ENCODE measurements at places on chromosomes 5 and 9.

GRCh38 chr9:114804505-114804904, 1.3 kb downstream of the TNFSF15 start:
- no peak for DNase-seq

- DNase-seq = no peak
Observed at GRCh38 chr9:95133325-95133705, 184.2 kb downstream of the FANCC start.

DNA sequence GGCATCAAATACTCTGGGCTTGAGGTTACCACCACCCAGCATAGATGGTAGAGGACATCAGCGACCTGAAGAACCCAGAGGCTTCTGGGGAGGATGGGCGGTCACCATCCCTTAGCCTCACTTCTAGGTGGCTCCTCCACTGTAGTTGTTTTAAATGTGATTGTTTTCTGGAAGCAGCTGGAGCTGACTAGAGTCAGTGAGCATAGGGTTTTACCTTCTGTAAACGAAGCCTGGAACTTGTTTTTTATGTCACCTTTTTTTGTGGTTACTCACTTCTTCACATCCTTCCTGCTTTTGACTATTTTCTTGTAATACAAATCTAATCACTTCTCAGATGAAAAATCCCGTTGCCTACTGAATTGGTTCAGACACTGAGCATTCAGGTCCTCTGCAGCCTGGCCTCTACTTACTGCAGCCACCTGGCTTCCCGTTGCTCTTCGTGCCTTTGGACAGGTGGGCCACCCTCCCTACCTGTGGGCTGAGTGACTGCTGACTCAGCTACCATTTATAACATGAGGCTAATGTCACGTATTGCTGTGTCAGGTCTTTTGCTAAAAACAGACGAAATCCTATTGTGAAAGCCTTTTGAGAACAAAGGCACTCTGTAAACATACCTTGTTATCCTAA, 167.8 kb downstream of the MAN2A1 start:
- DNase-seq = no peak

- DNase-seq = no peak
Observed at GRCh38 chr5:90865180-90865579, 306.6 kb downstream of the ADGRV1 start.

- DNase-seq = no peak
Observed at GRCh38 chr5:38286002-38286401, 27.6 kb downstream of the EGFLAM start.

DNA sequence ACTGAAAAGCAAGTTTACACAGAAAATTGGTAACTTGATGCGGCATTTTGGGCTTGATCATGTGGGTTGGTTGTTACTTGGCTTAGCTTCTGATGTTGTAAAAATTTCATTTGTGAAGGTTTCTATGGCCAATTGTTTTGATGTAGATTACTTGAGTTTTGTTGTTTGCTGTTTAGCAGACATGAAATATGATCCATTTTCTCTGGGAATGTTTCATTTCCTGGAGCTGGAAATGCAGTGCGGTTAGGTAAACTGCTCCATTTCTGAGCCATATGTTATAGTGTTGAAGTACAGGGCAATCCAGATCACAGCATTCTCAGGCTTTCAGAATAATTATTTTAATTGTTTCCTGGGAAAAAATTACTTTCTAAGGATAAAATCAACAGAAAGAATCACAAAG, 396.9 kb downstream of the ENC1 start:
- no peak for DNase-seq

DNA sequence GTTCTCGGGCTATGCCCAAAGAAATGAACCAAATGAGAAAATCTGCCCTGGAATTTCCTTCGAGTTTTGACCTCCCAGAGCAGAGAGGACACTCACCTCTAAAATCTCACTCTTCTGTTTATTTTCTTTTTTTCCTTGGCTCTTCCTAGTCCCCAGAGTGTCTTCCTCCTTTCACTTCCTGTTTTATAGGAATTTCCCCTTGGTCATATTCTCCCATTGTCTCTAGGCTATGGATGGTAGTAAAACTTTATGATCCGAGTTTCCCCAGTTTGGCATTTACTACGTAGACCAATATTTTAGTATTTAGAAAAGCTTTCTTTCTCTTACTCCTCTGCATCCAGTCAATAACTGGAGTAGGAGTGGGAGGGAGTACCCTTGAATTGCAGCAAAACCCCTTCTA, 354.5 kb upstream of the ZNF608 start:
- no peak for DNase-seq

DNA sequence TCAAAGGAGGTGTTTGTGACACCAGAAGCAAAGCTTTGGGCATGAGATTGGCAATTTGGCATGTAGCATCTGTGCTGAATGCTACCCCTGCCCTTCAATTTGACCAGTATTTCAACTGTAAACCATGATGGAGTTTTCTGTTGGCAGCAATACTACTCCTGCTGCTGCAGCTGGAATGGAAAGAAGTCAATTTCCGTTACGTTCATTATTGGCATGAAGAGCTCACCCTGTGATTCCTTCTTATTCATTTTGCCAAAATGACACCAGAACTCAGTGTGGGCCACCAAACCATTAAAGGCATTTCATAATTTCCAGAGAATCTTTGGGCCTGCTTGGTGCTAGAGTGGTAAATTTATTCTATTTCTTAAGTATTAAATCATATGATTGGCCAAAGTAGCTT, 433.1 kb upstream of the DMAC1 start:
- DNase-seq = no peak

DNA sequence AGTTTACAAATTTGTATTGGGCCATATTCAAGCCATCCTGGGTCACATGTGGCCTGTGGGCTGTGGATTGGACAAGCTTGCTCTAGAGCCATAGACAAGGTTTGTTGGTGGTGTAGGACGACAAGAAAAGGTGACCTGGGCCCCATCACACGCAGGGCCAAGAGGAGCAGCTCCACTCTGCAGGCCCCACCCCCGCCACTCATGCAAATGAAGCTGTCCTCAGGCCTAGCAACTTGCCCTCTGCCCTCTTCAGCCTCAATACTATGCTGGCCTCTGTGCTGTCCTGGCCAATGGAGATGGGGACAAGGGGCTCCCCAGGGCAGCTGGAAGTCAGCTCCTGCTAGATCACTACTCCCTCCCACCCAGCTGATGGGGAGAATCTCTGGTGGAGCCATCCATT, 55.2 kb upstream of the TMEM252 start:
- DNase-seq = no peak

DNA sequence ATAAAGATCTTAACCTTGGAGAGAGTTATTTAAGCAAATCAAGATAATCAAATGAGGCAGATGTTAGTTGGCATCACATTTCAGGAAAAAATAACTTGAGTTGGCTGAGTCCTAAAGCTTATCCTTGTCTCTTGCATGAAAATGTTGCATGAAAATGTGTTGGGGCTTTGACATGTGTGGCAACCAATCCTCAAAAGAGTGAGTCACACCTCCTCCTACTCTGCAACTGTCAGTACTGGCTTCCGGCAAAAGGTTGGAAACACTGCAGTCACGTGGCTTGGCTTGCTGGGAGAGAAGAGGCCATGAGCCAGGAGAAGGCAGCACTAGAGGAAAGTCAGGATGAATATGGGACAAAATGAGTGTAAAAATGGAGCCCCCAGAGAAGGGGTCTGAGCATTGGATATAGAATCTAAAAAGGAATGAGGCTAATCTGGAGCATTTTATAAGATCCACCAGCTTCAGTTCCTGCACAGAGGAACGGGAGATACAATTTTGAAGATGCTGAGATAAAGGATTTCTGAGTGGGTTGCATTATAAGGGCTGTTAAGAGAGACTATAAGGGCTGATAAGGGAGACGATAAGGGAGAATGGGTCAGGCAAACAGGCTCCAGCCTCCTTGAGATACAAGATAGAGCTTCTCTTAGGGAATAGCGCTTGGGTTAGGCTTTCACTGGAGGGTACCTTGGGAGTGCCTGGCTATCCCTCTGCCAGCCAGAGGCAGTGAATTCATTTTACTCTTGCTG, 43.1 kb downstream of the SPATA31D1 start:
- DNase-seq = peak; percentile 37

- no peak for DNase-seq
Observed at GRCh38 chr5:124740071-124740470, 6.4 kb downstream of the ZNF608 start.

DNA sequence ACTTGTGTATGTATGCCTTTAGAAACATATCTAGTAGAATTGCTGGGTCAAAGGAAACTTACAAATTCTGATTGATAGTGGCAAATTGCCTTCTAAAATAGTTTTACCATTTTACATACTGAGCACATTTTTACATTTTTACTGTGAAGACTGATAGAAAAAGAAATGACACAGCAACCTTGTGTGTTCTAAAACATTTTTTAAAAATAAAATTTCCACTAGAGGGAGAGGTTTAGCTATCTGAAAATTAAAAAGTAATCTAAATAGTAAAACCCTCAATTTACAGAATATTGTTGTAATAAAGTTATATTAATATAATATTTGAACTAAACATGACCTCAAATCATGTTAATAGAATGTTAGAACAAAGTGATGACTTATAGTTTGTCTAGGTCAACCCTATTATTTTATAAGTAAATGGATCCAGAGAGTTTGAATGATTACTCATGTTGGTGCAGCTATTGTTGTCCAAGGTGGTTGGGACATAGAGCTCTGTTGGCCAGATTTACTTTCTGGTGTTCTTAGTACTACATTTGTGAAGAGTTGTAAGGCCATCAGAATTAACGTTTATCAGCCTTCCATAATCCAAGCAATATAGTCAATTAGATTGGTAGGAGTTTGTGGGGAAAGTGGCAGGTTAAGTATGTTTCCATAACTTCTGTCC, 17.2 kb downstream of the CENPP start:
- DNase-seq = no peak

GRCh38 chr5:9538504-9538903, 7.4 kb downstream of the SEMA5A start:
- DNase-seq = no peak

DNA sequence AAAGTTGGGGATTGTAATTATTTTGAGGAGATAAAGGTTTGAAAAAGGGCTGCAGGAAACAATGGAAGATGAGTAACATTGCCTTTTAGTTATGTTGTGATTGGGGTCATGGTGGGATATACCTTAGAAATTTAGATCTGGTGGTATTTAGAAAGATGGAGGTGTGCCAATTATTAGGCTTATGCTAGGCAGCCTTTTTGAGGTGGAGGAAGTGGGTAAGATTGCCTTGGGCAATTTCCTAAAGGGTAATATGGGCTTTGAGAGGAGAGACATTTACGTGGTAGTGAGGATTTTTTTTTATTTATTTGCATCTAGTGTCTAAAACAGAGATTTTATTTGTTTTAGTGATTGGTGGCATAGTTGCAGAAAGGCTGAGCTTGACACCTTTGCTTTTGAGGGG, 10.5 kb downstream of the HSPA4 start:
- DNase-seq = no peak

DNA sequence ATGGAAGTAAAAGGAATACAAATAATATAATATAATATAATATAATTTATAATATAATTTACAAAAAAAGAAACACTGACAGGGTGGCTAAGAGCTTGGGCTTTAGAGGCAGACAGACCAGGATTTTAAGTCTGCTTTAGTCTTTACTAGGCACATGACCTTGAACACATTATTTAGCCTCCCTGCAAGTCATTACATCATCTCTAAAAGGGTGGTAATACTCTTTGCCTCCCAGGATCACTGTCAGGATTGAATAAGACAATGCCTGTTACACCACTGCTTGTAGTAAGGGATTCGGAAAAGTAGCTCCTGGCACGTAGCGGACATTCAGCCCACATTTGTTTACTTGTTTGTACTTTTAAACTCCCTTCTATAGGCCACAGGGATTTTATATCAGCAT, 199.8 kb downstream of the GRIA1 start:
- DNase-seq = no peak

GRCh38 chr5:107500840-107501239, 169.9 kb downstream of the EFNA5 start:
- no peak for DNase-seq

DNA sequence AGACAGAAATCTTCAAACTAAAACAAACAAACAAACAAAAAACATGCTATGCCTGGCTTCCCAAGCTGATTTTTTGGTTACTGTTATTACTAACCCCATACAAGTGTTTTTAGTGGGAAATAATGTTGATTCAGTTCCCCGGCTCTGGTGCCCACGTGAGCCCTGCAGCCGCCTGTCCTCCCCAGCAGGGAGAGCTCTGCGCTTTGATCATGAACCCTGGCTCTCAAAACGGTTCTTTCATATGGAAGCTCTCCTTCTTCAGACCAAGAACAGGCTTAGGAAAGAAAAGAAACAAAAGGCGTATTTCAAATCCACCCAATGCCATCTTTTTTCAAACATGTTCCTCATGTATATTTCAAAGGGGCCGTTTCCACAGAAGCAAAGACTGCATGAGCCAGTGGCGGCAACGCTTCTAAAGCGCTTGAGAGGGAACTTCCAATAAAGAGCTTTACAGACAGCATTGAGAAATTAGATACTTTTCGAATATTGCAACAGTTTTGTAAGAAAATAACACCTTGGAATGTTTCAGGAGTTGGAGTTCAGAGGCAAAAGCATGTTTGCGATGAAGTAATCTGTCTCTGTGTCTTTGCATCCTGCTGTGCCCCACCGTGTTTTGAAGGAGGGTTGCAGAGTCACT, 74.8 kb downstream of the ICE1 start:
- DNase-seq = no peak

GRCh38 chr9:38284039-38284575, 108.4 kb upstream of the ALDH1B1 start:
- no peak for DNase-seq

DNA sequence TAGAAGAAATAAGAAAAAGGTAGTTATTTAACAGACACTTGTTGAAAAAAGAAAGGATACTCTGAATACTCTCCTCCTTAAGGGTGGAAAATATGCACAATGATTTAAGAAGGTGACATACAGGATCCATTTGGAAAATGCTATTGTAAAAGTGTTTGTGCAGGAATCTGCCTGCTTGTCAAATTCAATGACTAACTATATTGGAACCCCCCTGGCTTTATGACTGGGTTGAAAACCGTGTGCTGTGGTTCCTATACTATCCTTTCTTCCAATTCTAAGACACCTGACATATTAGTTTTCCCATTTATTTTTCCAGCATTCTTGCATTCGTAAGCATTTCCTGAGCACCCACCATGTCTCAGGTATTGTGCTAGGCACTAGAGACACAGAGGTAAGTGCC, 220.0 kb downstream of the GLIS3 start:
- no peak for DNase-seq

DNA sequence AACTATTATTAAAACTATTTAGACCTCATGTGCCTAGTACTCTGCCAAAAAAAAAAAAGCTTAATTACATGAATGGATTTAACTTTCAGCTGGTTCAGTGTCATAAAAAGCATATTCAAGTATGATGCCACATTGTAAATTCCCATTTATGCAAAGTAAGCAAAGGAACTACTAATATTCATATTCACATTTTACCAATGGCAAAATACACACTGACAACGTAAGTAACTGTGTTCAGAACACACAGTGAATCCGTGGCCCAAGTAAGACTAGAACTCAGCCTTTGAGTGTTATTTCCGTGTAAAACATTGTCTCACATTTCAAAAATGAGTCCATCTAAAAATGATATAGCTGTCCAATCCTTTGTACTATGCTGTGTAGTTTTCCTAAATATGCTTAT, 56.8 kb downstream of the PPP2R2B start:
- DNase-seq = no peak

Measured in epithelial cell of prostate (primary cell).